ENCODE measurements at places on chromosomes 1 and 21.

- no peak for DNase-seq
Measured at GRCh38 chr1:11488201-11488770, 9.3 kb downstream of the DISP3 start.

DNA sequence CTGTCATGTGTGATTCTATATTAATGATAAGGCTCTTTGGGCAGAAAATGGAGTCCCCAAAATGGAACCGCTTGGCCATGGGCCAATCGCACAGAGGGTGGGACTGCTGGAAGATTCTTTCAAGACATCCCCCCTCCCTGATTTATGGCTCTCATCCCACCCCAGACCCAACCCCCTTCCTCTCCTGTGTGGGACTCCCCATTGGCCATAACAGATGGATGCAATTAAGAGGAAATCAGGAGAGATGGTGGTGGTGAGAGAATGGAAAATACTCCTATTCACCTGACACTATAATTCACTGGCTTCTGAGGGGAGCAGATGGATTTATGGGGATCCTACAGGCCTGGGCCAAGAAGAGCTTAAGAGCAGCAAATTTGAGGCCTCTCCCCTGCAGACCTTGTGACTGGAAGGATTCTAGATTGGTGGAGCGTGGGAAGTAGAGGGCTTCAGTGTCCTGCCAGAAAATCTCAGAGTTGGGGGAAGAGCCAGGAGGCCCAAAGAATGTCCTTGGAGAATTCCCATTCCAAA is 1.7 kb downstream of the IGFN1 start:
- DNase-seq, result no peak

DNA sequence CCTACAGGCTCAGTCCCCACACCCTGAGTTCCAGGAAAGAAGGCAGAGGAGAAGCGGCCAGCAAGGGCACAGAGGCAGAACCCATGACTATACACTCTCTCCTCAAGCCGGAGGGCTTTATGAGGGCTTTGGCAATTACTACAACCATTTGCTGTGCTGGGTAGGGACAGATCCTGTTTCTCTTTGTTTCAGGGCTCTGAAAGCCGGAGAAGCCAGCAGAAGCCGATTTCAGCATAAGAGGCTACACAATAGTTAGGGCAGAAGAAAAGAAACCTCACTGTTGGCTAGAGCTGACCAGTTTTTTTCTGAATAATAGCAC is 13.9 kb downstream of the GPR3 start:
- DNase-seq, result no peak

GRCh38 chr1:199727682-199728081 is 299.8 kb upstream of the NR5A2 start:
- no peak for DNase-seq

- DNase-seq, result no peak
Measured at GRCh38 chr21:29342363-29342957, 43.7 kb downstream of the BACH1 start.

DNA sequence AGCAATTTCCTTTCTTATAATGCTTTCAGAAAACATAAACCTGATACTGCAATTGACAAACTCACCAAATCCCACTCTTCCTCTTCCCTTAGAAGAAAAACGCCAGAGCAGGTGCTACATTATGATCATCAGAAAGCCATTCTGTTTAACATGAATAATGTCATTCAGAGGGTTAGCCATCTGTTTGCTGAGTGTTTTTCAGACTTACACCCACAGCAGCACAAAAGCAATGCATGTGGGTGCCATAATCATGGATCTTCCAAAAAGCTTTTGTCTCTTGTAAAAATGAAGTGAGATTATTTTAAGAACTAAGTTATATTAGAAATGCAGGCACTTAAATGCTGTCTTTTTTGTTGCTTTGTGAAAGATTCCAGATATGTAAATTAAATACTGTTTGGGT is 204.6 kb upstream of the TMPRSS15 start:
- DNase-seq, result no peak

GRCh38 chr1:47867438-47868347 is 129.5 kb downstream of the TRABD2B start:
- no peak for DNase-seq

DNA sequence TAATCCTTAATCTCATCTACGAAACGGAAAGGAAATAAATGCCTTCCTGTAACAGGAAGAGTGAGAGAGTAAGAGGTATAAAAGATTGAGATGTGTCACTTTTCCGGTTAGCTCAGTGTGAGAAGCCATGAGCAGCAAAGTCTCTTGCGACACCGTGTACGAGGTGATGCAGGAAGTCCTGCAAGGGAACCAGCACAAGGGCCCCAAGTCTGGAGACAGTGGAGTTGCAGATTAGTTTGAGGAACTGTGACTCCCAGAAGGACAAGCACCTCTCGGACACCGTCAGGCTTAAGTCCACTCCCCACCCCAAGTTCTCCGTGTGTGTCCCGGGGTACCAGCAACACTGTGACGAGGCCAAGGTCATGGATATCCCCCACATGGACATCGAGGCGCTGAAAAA is 592.3 kb upstream of the ADGRL2 start:
- no peak for DNase-seq

DNA sequence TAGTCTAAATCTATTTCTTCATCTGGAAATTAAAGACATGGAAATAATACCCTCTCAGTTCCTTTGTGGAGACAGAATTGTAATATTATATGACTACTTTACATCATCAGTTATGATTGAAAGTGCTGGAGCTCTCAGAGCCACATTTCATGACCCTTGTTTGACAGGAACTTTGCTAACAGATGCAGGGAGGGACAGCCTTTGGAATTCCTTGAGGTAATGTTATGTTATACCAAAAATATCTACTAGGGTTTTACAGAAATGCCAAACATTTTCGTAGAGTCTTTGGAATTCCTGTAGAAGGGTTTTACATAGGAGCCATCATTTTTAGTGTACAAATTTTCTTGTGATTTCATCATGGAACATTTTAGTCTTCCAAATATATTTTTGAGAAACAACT is 57.4 kb upstream of the ADAMTS5 start:
- no peak for DNase-seq

DNA sequence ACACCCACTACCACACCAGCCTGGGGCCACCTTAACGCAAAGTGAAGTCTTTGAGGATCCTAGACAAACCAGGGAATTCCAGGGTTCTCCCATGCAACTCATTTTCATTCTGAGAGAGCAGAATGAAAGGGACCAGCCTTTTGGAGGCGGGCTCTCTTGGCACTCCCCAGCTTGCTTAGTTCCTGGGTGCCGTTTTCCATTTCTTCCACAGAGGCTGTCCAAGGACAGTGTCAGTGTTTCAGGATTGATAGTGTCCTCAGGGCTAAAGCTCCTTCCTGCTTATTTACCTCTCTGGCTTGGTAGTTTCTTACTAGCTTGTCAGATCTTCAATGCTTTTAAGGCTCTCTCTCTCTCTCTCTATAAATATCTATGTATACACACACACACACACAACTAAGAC is 30.1 kb upstream of the GNG4 start:
- DNase-seq, result no peak

- DNase-seq, result no peak
Measured at GRCh38 chr1:26327956-26328362, 10.2 kb downstream of the CD52 start.

DNA sequence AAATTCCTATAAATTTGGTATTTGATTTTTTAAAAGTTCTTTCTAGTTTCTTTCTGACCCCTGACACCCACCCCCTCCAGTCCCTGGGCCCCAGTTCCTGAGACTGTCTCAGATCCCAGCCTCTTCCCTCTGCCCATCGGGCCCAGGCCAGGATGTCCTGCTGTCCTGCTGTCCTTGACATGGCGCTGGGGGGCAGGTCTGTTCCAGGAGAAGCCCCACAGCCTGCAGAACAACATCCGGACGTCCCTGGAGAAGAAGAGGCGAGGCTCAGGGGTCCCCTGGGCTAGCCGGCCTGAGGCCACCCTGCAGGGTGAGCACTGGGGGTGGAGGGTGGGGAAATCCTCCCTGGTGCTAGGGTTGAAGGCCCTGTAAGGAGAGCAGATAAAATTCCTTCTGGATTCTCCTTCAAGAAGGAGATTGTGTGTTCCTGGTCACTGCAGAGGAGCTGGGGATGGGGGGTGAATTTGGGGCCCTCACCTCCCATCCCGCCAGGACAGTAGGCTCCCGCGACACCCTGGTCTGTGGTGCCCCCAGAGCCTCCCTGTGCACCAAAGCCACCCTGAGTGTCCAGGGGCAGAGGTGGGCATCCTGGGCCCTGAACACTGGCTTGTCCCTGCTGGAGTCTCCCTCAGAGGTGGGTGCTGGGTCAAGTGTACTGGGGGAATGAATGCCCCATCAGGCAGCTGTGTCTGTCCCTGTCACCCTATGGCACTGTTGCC is 45.0 kb downstream of the DISP3 start:
- no peak for DNase-seq

- DNase-seq, result no peak
Measured at GRCh38 chr1:184843732-184844495, 89.3 kb upstream of the EDEM3 start.

- no peak for DNase-seq
Measured at GRCh38 chr1:166951050-166951449, 24.3 kb downstream of the ILDR2 start.

DNA sequence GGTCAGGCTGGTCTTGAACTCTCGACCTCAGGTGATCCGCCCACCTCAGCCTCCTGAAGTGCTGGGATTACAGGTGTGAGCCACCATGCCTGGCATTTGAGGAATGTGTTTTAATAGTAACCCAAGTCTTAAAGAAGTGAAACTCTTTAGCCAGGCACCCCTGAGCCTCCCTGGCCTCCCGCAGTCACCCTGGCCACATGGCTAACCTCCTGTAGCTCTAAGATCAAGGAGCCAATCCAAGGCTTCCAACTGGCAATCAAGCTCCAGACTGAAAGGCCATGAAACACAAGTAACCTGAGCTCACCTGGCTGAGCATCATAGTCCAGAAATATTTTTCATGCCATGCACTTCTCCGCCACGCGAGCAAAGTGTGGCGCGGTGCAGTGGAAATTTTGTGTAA is 84.3 kb downstream of the LTN1 start:
- DNase-seq, result no peak

GRCh38 chr1:60572378-60572777 is 498.8 kb upstream of the C1orf87 start:
- DNase-seq, result no peak

DNA sequence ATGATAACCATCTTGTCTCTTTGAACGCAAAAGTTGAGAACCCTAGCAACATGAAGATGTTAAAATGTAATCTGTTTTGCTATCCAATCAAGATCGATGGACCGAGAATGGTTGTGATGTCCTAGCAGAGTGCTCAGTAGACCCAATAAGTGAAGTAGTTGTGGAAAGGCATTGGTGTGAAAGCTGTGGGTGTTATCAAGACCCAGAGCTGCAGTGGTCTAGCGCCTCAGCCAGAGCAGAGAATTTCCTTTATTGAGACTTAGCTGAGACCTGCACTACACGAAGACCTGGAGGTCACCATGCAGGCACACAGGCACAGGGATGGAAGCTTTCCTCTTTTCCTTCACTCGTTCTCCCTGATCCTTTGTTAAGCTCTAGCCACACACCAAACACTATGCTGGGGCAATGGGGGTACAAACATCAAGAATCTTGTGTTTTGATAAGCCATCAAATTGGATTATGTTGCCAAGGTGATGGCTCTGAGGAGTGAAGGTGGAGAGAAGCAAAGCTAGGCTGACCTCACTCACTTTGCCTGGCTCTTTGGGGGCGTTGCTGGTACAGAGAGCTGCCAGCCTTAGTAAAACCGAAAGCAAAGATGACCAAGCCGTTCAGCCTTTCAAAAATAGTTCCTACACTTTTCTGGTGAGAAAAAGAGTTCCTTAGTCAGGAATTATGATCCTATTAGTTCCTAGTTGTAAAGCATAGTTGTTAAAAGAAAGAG is 24.1 kb downstream of the METTL13 start:
- DNase-seq, result no peak

GRCh38 chr1:24683713-24684162 is 40.6 kb downstream of the SRRM1 start:
- no peak for DNase-seq

GRCh38 chr1:173122344-173122935 is 71.7 kb upstream of the TNFSF18 start:
- no peak for DNase-seq

- DNase-seq, result no peak
Measured at GRCh38 chr1:25476186-25477097, 45.7 kb downstream of the MACO1 start.

DNA sequence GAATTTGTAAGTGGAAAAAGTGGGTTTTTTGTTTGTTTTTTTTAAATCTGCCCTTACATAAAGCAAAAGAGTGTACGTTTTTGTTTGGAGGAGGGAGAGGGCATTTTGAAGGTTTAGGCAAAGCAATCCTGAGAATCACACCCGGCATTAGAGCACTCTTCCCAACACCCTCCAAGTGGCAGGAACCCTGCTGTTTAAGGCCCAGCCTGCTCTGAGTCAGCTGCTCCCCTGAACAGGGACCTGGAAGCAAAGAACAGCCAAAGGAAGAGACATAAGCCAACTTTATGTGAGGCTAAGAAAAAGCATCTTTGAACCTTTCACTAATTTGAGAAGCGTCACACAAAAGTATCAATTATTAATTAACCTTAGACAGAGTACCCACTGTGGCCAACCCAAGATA is 16.9 kb downstream of the MTFR1L start:
- DNase-seq, result no peak
